NCI-H1436 treated with DMSO at 0.1 percent for 48 hours (cell line): ENCODE measurements at places on chromosomes 1 and 21.

DNA sequence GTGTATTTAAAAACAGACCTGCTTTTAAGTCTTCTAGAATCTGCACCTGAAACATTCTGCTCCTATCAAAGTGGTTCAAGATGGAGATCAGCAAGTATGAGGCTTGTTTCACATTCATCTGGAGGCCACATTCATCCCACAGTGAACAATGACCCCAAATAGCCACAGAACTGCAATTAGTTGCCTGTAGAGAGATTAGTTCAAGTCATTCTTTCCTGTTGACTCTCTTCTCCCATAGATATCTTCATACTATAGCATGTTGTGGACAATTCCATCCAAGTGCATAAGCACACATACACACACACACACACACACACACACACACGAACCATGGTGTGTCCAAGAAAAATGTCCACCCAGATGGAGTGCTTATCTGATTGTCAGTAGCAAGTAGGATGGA, 101.7 kb upstream of the FGGY start:
- DNase-seq, result no peak

DNA sequence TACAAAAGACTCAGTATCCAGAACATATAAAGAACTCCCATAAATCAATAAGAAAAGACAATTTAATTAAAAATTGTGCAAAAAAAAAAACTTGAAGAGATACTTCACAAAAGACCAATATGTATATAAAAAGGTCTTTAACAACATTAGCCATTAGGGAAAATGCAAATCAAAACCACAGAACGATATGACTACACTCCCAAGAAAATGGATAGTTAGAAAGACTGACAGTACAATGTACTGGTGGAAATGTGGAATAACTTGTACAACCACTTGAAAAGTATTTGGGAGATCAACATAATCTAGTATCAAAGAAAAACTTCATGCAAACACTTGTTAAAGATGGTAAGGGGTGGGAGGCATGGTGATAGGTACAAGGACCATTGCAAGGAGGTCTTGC, 3.9 kb upstream of the CLCA1 start:
- no peak for DNase-seq

DNA sequence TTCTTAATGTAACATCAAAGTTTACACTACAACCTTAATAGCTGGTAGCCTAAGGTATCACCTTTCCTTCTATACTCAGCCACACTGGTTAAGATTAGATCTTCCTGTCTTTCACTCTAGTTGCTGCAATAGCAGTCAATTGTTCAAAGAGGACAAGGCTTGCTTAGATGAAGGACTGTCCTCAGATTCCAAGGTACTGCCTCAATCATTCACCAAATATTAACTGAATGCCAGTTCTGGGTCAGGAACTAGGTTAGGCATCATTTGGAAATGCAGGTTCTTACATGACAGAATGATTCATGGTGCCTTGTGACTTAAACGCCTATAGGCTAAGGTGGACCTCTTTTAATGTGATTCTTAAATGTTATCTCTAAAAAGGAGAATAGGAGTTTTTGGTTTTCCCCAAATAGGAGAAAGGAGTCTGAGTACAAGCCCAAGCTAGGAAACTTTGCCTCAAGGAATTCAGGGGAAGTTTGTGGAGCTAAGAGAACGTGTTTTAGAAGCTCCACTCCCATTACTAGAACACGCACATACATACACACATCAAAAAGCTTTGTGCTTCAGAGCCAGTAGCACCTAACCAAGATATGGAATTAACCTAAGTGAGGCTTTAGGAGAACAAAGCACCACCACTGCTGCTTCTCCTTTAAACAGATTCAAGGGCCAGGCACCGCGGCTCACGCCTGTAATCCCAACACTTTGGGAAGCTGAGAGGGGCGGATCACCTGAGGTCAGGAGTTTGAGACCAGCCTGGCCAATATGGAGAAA, 8.5 kb upstream of the WDR47 start:
- no peak for DNase-seq

- no peak for DNase-seq
Observed at GRCh38 chr1:54153535-54154439, 987 bp upstream of the CDCP2 start.

DNA sequence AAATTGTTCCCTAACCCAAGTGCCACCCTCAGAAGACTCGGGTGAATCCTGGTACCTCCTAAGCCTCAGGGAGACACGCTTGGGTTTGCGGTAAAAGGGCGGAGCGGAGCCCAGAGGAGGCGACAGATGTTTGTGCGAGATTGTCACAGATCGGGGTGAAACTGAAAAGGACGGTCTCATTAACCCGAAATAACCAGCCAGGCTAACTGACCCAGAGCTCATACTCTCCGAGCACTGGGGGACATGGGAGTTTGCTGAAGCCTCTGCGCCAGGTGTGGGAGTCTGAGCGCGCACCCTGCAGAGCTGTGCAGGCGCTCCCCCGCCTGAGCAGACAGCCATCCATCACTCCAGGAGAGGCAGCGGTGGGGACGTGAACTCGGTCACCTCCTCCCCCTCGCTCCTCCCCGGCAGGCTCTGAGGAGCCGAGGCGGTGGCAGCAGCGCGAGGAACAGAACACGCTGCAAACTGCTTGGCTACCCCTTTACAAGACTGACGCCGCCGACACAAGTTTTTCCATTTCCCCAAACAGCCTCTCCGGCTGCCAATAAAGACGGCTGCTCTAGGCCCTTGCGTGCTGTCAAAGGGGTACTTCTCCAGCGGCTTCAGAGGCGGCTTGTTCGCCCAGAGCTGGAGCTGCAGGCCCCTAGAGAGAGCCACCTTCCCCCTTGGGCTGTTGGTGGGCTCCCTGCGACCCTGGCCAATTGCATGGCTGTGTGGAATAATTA, 43.5 kb downstream of the RRAGC start:
- no peak for DNase-seq

GRCh38 chr1:57637155-57637554, 213.3 kb upstream of the DAB1 start:
- DNase-seq, result no peak

DNA sequence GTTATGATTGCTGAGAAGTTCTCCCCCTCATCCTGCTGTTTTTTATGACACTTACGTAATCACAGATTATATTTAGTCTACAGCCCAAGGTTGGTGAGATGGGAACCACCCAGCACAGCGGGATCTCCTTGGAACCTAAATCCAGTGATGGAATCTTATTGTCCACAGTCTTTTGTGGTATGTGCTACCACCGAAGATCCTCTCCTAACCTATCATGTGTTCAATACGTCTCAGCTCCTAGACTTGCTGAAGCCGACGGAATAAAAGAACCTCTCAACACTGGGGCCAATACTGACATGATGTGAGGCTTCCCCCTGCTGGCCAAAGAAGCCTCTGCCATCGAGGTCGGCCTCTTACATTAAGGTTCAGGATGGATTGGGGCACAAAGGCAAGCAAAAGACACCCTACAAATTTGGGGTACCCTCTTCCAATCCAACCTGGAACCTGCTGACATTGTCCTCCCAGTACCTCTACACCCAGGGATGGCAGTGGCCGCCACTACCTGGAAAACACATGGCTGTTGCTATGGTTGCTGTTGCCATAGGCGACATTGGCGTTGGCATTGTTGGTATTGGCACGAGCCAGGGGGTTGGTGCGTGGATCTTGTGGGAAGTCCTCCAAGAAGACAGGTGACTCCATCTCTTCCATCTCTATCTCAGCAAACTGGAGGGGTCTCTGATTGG, 19.4 kb upstream of the KIF21B start:
- no peak for DNase-seq

DNA sequence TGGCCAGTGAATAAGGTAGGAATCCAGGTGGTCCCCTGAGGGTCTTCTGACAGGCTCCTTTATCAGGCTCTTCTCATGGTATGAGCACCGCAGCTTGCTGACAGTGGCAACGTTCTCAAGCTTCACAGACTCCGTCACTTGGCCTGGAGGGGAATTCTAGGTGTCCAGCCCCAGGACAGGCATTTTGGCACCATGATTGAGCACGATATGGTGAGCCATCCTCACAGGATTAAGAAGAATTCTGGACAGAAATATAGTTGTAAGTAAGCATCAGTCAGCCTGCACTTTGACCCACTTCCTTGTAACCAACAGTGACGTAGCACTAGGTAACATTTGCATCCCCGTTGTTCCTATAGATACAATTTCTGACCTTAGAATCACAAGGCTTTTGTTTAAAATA, 30.5 kb upstream of the KIF26B start:
- no peak for DNase-seq

- no peak for DNase-seq
Observed at GRCh38 chr21:15742694-15743093, 12.9 kb downstream of the USP25 start.

DNA sequence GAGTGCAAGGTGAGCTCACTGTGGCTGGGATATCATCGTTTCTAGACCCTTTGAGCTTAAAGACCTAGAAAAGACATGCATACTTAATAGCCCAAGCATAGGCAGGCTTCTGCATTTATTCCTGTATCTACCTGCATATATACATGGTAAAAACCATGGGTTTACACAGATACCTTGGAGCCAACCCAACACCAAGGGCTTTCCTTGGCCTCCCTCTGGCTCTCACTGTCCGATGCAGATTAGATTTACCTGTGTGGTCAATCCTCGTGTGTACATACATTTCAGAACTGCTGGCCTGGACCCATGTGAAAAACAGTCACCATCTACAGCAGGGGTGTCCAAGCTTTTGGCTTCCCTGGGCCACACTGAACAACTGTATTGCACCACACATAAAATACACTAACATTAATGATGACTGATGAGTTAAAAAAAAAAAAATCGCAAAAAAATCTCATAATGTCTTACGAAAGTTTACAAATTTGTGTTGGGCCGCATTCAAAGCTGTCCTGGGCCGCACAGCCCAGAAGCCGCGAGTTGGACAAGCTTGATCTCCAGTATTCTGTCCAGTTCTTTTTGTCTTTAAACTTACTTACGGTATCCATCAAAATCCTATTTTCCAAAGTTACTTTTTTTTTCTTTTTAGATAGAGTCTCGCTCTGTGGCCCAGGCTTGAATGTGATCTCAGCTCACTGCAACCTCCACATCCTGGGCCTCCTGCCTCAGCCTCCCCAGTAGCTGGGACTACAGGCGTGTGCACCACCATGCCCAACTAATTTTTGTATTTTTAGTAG, 43.5 kb downstream of the WDR4 start:
- no peak for DNase-seq

GRCh38 chr1:211285196-211285595, 26.0 kb downstream of the RCOR3 start:
- no peak for DNase-seq

GRCh38 chr1:180343921-180344769, 114.1 kb downstream of the LHX4 start:
- DNase-seq, result peak; percentile 86

DNA sequence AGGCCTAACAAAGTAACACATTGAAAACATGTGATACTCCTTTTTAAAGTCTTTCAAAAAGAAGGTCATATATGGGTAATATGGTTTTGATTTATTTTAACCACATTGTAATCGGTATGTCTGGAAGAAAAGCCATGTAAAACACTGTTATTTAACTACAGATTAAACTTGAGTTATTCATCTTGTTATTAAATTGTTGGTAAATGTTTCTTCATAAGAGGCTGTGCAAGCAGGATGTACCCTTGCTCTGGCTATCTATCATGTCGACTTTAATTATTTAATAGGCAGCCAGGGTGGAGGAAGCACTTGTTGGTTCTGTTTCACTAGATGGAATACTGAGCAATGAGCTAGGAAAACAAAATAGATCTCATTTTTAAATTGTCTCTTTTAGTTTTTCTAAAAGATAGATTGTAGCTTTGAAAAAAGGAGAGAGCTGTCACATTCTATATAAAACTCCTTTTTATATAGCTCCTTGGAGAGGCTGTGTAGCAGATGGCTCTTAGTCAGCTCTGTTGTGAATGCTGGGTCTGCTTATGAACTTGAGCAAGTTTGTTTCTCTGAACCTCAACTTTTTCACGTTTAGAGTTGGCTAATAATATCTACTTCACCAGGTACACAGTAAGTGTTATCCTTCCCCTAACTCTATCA, 39.5 kb downstream of the LRRC8B start:
- no peak for DNase-seq

- DNase-seq, result no peak
Observed at GRCh38 chr1:177208920-177209319, 38.2 kb downstream of the BRINP2 start.

GRCh38 chr1:164768619-164769018, 209.6 kb downstream of the PBX1 start:
- DNase-seq, result no peak

- DNase-seq, result no peak
Observed at GRCh38 chr1:29687601-29688244, 451.4 kb downstream of the PTPRU start.

DNA sequence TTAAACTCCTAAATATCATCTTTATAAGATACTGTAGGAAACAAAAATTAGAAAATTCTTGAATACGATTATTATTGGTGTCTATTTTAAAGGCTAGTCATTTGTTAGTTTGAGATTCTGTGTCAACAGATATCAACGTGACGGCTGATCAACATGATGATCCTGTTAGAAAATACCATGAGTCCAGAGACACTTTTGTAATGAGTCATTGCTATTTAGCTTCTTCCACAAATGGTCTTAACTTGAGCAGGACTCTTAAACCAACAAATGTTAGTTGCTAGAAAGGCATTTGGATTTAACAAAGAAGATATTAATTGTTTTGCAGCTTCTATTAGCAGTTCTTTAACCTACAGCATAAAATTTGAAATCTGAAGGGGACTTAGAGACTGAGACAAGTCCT, 131.2 kb downstream of the TGFB2 start:
- DNase-seq, result no peak

GRCh38 chr1:42669936-42670335, 11.7 kb downstream of the PPIH start:
- no peak for DNase-seq

DNA sequence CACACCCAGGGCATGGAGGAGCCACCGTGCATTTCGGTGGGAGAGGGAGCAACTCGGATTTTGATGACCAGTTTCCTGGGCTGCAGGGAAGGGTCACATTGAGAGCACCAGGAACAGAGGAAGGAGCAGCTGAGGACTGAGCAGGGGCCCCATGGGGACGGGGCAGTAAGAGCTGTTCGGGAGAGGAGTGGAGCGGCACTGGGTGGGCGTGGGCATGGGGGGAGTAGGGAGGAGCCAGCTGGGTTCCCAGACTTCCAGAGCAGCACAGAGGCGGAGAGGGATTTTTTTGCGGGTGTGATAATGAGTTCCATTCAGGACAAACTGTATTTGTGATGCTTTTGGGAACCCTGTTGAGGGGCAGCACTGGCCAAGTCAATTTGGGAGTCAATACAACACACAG, 17.4 kb upstream of the GPR153 start:
- no peak for DNase-seq

- no peak for DNase-seq
Observed at GRCh38 chr1:151949371-151950193, 40.3 kb upstream of the THEM4 start.

- peak; percentile 26 for DNase-seq
Observed at GRCh38 chr1:36971852-36972618, 62.3 kb downstream of the GRIK3 start.

DNA sequence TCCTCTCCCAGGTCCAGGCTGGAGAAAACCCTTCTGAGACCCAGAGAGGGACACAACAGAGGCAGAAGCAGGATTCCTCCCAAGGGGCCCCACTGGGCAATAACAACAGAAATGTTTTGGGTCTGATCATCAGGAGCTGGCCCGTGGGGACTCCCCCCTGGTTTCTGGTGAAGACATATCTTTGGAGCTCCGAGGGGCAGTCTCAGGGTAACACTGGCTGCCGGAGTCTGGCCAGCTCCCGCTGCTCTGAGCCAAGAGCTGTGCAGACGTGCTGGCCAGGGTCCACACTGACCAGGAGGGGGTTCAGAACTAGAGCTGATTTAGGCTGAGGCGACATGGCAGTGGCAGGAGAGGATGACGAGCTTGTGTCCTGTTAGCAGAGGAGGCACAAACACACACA, 13.1 kb downstream of the ECE1 start:
- no peak for DNase-seq
